NCI-H2171 treated with DMSO at 0.1 percent for 48 hours (cell line): ENCODE measurements at places on chromosomes 13 and 19.

GRCh38 chr19:53365899-53366493, 491 bp downstream of the ZNF525 start:
- no peak for DNase-seq

DNA sequence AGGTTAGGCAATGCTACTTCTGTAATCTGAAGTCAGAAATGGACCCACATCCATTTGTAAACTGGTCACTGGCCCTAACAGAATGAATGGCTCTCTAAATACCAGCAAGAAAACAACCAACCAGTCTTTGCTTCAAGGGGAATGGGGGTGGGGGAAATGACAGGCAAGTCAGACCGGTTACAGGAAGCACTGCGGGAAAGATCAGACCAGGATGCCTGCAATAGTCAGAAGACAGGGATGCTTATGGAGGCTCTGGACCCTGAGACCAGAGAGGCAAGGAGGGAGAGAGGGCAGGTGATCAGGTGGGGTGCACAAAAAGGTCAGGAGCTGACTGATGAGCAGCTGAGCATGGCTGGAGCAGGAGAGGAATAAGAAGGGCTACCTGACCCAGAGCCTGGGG, 13.1 kb downstream of the MED26 start:
- no peak for DNase-seq

DNA sequence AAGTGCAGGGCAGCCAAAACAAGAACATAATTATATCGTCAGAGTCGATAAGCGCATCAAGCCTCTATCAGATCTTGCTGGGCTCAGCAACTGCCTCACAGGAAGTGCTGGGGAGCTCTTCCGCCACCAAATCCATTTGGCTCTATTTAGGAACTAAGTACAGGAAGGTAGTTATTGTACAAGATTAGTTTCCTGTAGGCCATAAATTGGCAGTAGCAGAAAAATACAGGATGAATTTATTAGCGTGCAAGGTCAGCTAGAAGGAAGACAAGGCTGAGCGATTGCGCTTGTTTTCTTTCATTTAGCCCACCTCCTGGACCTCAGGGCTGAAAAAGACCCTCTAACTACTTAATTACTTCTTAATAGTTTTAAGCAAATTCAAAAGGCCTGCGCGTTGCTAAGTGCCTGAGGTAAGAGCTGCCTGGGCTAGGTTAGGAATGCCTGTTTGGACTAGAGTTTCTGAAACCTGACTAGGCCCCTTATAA, 118.5 kb downstream of the IRS2 start:
- no peak for DNase-seq

DNA sequence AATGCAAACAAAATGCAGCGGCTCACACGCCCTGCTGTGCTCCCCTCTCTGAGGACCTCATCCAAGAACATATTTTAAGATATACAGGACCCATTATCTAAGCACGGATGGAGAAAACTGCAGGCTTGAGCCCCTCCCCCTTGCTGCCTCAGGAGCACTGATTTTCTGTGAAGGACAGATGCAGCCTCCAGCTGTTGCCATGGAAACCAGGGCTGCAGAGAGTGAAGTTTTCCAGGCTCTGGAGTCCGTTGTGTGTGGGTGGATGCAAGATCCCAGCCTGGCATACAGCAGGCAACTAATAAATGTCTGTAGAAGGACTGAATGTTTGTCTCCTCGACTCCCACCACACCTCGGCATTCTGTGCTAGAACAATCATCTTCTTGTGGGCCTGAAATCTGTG, 105.6 kb upstream of the PEG3 start:
- DNase-seq, result no peak

- peak; percentile 42 for DNase-seq
These were observed 25.9 kb downstream of the RCN3 start for GRCh38 chr19:49553451-49554271.

DNA sequence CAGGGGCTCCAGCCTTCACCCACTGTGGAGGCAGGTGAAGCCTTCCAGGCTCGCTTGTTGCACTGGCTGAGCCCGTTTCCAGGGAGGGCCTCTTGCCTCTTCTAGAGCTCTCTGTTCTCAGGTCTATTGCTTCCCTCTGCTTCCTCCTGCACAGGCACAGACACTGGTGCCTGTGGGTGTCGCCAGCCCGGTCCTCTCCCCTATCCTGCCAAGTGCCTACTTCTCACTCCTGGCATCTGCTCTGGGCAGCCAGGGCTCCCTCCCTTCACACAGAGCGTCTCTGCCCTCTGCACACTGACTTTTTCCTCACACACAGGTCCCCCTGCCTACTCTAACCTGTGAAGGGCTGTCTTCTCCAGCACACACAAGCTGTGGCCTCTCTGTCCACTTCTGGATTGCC, 60.3 kb downstream of the SLC7A9 start:
- no peak for DNase-seq

- no peak for DNase-seq
These were observed 15.7 kb upstream of the SELENOW start for GRCh38 chr19:47762615-47763308.

GRCh38 chr19:13104848-13105711, 2.4 kb upstream of the LYL1 start:
- DNase-seq, result no peak

- DNase-seq, result no peak
These were observed 123.5 kb downstream of the RXFP2 start for GRCh38 chr13:31862828-31863227.

- DNase-seq, result no peak
These were observed 400 bp upstream of the SERP2 start for GRCh38 chr13:44373247-44373600.

GRCh38 chr13:73158851-73159250, 100.0 kb downstream of the KLF5 start:
- DNase-seq, result no peak

DNA sequence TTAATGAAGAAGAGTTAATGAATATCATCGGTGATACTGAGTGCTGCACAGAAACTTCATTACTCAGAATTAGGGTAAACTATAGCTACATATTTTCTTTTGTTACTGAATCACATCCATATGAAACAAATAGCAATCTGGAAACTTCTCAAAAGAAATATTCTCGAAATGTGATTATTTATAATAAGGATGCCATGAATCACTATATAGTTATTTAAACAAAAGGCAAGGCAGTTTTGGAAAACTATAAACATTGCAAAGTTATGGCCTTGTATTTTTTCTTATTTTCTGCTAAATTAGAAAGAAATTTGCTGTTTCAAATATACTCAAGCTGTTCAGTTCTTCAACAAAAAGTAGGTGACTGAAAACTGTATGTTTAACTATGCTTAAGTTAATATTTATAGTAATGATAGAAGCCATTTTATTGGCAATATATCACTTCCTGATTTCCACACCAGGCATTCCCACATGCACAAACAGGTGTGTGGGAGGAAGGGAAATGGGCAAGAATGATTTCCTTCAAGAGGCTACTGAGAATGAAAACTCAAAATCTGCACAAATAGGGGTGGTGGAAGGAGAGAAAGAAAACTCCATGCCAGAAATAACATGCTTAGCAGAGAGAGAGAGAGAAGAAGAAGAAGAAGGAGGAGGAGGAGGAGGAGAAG, 74.5 kb upstream of the FRY start:
- no peak for DNase-seq

- DNase-seq, result no peak
These were observed 1676.0 kb downstream of the SLITRK1 start for GRCh38 chr13:82206241-82206640.

DNA sequence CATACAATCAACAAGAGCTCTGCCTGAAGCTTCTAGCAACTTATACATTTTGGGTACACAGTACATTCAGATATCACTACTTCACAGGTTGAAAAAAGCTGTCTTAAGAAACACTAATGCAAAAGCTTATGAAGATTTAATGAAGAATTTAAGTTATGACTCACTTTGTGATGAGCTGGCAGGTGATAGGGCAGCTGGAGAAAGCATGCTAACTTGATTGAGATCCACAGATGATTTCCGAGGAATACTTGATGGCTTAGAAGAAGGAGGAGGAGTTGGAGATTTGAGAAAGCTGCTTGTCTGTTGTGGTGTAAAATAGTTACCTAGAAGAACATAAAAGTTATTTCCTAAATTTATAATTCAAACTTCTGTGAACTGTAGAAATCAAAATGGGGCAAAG, 23.3 kb downstream of the EXOSC8 start:
- DNase-seq, result no peak

GRCh38 chr13:103195762-103196161, 129.5 kb upstream of the SLC10A2 start:
- no peak for DNase-seq

DNA sequence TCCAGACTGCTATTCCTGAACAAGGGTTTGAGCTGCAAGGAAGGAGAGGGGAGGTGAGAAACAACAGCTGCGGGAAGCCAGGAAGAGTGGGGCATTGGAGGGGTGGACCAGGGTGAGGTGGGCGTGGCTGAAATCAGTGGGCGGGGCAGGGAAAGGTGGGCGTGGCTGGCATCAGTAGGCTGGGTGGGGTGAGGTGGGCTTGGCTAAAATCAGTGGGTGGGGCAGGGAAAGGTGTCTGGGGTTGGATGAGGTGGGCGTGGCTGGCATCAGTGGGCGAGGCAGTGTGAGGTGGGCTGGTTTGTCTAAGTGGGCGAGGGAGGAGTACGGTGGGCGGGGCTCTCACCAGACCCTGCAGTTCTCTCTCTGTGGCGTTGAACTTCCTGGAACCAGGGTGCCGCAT, 87.6 kb downstream of the MUC16 start:
- no peak for DNase-seq

DNA sequence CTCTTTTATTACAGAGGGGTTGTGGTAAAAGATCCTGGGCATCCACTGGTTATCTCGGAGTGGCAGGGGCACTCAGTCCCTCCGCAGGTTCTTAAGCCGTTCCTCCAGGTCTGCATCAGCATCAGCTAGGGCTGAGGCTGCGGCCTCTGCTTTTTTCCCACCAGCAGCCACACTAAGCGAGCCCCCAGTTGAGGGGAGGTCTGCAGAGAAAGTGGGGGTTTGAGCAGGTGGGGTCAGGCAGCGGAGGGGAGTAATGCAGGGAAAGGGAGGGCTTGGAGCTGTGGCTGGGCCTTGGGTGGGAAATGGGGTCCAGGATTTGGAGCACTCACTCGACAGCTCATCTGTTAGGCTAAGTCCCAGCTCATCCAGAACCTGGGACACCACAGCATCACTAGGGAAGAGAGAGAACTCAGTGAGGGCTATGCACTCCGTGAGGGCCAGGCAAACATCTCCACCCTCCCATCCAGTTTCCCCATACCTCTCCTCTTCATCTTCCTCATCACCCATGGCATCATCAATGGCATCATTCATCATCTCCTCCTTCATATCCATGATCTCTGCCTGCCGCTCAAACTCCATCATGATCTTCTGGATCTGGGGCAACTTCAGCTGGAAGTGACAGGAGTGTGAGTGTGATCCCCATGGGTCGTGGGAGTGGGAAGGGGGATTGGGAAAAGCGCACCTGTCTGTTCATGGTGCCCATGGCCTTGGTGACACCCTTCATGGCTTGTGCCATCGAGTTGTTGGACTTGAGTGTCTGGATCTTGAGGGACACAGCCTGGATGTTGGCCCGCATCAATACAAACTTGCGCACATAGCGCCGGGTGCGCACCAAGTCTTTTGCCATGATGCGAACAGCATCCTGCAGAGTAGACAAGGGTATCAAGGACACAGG, 3.1 kb downstream of the CHMP2A start:
- no peak for DNase-seq

GRCh38 chr19:13538601-13539253, 32.4 kb upstream of the CACNA1A start:
- DNase-seq, result no peak

DNA sequence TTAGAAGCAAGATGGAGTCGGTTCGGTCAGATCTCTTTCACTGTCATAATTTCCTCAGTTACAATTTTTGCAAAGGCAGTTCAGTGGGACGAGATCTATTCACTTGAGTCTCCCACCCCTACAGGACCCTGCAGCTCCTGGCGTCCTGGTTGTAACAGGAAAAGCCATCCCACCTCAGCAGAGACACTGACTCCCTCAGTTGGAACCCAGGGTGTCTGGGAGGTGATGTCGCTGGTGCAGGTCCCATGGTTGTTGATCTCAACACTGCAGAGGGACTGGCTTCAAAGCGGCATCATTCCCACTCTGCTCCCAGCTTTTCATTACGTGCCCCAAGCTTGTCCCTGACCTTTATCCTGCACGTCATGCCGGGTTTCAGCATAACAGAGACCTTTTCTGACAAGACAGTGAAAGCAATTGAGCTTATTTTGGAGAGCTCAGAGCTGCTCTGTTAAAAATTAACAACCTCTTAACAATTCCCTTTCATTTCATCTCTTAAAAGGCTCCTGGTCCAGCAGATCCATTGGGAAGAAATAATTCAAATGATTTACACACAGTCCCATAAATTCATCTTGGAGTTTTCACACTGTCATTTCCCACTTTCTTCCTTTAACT, 17.6 kb upstream of the COG3 start:
- no peak for DNase-seq

- DNase-seq, result no peak
These were observed 79.4 kb downstream of the MBNL2 start for GRCh38 chr13:97301382-97302095.

GRCh38 chr19:14821937-14822336, 13.0 kb downstream of the OR7A5 start:
- DNase-seq, result no peak

- DNase-seq, result no peak
These were observed 302.1 kb downstream of the PCDH17 start for GRCh38 chr13:57933606-57934005.

DNA sequence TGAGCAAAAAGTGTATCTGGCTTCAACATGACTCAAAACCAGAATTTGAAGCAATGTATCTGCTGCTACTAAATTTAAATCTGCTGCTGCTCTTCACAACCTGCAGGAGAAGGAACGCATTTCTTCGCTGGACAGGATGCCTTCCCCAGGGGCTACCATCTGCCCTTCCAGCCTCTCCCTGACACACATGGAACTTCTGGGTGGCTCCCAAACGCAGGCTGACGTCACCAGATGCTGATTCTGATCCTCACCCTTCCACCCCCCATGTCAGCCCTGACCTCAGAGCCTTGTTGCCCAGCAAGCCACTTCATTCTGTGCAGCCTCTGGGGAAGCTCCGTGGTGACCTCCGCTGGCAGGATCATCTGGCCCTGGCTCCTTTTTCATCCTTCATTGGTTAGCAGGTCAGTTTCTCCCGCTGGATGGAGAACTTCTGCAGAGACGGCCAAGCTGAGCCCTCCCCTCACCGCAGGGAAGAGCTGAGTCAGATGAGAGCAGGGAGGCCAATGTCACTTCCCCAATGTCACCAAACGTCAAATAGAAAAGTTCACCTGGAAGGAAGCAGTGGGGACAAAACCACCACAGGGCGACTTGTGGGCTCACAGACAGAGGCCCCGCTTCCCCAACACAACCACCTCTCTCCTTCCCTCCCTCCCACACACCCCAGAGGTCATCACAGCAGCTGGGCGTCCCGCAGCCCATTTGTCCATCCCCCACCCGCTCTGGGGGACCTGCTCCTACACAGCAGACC, 14.0 kb upstream of the RAB20 start:
- DNase-seq, result no peak
